Mammary epithelial cell (primary cell): ENCODE measurements at places on chromosomes 12 and 14.

DNA sequence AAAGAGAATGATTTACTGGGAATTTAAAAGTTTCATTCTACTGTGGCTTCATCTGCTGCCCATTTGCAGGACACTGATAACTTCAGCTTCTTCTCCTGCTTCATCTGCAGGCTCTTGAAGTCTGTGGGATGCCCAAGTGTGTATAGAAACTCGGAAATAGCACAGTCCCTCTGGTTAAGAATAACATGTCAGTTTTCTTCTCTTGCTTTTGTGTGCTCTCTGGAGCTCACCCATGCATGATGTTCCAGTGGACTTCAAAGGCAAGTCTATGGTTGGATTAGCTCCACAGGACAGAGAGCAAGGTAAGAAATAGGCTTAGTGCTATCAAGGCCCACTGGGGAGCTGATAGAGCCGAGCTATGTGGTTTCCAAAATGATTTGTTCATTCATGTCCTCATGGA is 13.7 kb downstream of the RMST start:
- DNase-seq, result no peak

GRCh38 chr14:35374263-35374712 is 30.3 kb downstream of the NFKBIA start:
- DNase-seq, result peak; percentile 94

DNA sequence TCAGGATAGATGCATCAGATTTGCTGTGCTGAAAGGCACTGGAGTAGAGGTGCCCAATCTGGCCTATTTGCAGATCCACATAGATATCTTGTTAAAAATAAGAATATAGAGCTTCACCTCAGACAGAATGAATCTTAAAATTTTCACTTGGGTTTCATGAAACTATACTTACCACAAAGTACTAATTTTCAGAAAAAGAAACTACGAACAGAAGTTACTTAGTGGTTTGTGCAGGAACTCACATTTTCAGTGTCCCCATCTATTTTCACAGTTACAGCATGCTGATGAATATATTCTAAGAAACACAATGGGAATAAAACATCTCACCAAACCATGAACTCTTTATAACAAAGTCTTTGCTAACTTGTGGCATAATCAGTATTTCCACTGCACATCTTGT is 449.4 kb downstream of the RERGL start:
- DNase-seq, result no peak

GRCh38 chr12:71010143-71010479 is 89.6 kb upstream of the PTPRR start:
- no peak for DNase-seq

GRCh38 chr14:100733152-100733850 is 6.6 kb downstream of the DLK1 start:
- no peak for DNase-seq

GRCh38 chr14:56709201-56709600 is 101.1 kb downstream of the OTX2 start:
- no peak for DNase-seq

DNA sequence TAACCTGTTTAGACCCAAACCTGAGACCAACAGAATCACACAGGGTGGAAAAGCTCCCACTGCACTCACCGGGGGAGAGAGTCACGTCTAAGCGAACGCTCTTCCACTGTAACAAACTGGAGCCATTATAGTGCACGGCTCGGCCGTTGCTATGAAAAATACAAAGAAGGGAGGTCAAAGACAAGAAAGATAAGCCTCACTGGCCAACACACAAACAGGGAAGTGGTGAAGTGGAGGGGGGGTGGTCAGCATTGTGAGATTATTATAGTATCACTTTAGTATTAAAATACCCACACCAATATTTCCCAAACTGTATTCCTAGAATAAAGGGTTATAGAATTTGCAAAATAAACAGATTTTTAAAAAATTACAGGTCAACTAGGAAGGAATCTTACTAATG is 90.9 kb downstream of the TRAFD1 start:
- DNase-seq, result no peak

- DNase-seq, result no peak
Observed at GRCh38 chr14:63951429-63951828, 98.6 kb downstream of the SYNE2 start.

- peak; percentile 31 for DNase-seq
Observed at GRCh38 chr12:51240971-51241370, 2.3 kb downstream of the DAZAP2 start.

DNA sequence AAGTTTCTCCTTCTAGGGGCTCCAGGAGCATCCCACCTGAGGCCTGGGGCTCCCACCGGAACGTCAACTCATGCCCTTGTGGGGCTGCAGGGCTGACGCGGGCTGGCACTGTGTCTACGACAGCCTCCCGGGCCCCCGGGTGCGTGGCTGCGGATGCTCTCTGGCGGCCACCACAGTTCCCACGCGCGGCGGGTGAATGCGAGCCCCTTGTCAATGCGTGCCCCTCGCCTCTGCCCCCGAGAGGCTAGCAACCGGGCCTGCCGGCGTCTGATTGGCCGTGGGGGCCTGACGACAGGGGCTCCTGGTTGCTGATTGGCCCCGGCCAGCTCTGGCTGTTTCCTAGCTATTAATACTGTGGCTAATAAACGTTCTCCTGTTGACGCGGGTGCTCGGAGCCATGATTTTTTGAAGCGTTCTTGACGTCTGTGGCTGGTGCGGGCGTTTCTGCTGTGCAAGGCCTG is 1.8 kb upstream of the MEG3 start:
- DNase-seq, result no peak

- no peak for DNase-seq
Observed at GRCh38 chr12:126397071-126397581, 1331.9 kb downstream of the AACS start.

GRCh38 chr14:62001963-62002362 is 239.7 kb downstream of the SNAPC1 start:
- DNase-seq, result no peak

GRCh38 chr12:70330158-70330557 is 35.9 kb upstream of the KCNMB4 start:
- DNase-seq, result no peak

GRCh38 chr12:65657635-65658034 is 166.6 kb upstream of the HMGA2 start:
- DNase-seq, result no peak

- DNase-seq, result no peak
Observed at GRCh38 chr12:99436584-99436983, 211.0 kb upstream of the GARIN6 start.

- DNase-seq, result no peak
Observed at GRCh38 chr14:92902726-92903125, 20.2 kb upstream of the CHGA start.

DNA sequence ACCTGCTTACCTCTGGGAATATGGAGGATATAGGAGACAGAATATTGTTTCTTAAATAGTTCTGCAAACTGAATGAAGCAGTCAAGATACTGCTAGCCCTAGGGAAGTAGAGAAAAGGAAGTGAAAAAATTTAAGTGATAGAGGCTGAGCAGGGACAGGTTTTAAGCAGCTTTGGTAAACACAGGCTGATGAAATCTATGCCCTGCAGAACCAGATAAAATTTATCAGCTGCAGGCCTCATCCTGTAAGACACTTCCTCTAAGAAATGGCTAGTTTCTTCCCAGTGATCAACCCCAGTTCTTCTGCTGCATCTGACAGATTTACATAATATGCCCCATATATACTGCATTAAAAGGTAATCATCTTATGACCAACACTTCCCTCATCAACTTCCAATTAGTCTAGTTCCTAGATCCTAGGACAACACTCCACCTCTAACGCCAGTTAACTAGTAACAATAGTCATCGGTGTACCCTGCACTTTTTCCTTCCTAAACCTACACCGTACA is 1.3 kb upstream of the ESYT1 start:
- DNase-seq, result no peak

GRCh38 chr14:101351769-101352168 is 209.5 kb upstream of the DIO3 start:
- no peak for DNase-seq

DNA sequence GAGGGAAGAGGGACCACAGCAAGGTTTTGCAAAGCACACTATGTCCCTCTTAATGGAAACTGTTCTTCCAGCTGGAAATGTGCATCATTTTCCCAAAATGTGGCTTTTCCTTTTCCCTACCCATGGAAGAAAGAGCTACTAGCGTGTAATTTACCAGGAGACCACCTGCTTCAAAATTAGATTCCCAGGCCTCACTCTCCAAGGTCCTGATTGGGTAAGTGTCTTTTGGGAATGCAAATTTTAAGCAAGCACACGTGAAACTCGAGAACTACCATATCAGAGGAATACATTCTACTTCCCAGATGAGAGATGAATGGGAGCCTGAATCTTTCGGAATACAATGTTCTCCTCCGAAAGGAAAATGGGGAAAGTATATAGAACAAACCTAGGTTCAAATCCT is 201.6 kb upstream of the NOS1 start:
- no peak for DNase-seq

DNA sequence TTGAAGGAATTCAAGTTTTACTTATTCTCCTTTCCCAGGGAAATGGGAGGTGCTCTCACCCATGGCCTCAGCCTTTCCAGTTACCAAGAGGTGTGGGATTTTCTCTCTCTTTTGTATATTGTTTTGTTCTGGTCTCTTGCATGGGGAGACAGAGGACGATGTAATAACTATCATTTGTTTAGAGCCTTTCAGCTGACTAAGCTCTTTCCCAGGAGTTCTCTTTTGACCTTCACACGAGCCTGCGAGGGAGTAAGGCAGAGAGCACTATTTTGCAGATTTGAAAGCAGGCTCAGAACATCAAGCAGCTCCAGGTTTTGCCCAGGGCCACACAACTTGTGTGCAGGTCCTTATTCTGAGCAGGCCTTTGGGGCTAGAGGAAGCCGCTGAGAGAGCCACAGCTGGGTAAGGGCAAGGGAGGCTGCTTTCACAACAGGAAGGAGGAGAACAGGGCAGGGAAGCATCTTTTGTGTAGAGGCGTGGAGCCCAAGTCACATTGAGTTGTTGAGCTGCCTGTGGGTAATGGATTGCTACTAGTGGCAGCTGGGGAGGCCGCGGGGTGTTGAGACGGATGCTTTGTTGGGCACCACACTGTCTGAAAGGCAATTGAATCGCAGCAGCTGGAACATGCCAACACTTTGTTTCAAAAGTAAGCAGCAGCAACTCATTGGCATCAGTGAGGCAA is 116.2 kb downstream of the PRMT8 start:
- no peak for DNase-seq

DNA sequence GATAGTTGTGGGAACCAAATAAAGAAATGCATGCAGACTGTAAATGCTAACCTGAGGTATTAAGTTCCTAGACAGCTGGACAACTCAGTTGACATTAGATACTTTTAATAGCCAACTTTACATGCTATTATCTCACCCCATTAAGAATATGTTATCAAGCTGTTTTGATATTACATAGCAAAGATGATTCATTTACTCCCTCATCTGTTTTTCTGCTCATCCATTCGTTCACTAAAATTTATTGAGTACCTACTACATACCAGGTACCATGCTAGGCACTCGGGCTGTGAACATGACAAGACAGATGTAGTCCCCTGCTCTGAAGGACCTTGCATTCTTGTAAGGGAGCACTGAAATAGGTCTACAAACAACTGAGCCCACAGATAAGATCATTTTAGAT is 192.4 kb downstream of the DACT1 start:
- no peak for DNase-seq

DNA sequence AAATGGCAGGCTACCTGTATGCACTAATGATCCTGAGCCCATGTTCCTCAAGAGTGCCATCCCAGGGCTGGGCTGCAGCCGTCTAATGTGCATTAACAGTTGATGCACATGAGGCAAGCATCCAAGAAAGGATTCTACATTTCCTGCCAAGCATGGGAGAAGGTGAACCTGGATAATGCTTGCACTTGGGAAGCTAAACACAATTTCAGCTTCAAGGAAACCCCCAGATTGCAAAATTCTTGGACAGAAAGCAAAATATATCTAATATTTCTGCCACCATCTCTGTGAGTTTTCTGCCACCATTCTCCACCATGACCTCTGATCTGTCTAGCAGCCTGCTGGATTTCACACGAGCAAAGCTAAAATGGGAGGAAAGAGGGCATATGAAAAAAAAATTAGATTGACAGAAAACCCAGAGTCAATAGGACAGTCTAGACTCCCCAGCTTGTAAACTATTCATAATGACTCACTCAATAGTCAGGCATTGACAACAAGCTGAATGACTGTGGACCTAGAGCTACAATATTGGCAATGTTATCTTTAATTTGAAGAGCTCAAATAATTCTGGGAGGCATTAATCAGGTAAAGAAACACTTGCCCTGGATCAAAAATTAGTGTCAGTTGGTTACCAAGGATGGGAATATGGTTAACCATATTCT is 91.9 kb upstream of the BCL2L14 start:
- peak; percentile 81 for DNase-seq

GRCh38 chr12:74889563-74890236 is 319.9 kb downstream of the KCNC2 start:
- DNase-seq, result peak; percentile 51

DNA sequence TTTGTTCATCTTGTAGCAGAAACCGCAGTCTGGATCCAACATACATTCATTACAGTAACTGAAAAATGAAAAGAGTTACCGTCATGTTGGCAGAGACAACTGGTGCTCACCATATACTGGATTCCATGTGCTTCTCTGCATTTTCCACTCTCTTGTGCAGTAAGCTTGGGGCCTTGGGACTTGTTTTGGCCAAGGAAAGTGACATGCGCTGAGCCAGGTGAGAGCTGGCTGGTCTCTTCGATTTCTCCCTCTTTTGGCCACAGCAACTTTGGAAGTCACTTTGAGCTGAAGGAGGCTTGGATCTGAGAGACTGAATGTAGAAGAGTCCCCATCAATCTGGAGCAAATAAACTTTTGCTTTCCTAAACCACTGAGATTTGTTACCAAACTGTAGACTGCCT is 210.6 kb upstream of the ABCD2 start:
- DNase-seq, result no peak

DNA sequence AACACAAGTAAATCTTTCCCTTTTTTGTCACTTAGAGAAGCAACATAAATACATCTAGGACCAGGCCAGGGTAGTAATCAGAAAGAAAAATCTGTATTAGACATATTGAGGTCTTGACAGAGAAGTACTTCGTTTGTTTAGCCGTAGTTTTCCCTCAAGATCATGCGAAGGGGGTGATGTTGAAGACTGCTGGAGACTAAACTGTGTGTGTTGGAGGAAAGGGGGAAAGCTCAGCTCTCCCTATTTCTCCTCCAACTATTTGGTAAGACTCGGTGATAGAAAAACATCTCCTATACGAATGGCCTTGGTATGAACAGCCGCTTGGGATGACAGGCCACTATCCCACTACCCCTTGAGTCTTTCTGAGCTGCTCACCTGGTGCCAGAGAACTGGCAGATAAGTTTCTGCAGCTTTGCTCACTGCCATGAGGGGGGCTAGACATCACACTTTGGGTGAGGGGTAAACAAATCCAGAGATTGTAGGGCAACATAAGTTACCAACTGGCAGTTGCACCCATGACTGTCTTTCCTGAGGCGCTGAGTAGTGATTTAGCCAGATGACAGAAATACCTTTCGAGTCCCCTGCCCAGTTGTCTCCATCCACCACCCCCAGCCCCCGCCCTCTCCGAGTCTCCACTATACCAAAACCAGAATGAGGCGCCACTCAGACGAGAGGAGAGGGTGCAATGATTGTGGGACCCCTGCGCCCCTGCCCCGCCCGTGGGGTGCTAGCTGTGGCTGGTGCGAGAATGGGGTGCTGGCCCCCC is 685 bp downstream of the VAMP1 start:
- DNase-seq, result no peak

- no peak for DNase-seq
Observed at GRCh38 chr12:103639983-103640382, 52.9 kb downstream of the STAB2 start.

- DNase-seq, result no peak
Observed at GRCh38 chr12:131592972-131593371, 117.9 kb upstream of the SFSWAP start.
